ENCODE measurements at places on chromosomes 2 and 18.
A peak's percentile ranks its signal among the peaks of the same experiment; 100 is the strongest.

DNA sequence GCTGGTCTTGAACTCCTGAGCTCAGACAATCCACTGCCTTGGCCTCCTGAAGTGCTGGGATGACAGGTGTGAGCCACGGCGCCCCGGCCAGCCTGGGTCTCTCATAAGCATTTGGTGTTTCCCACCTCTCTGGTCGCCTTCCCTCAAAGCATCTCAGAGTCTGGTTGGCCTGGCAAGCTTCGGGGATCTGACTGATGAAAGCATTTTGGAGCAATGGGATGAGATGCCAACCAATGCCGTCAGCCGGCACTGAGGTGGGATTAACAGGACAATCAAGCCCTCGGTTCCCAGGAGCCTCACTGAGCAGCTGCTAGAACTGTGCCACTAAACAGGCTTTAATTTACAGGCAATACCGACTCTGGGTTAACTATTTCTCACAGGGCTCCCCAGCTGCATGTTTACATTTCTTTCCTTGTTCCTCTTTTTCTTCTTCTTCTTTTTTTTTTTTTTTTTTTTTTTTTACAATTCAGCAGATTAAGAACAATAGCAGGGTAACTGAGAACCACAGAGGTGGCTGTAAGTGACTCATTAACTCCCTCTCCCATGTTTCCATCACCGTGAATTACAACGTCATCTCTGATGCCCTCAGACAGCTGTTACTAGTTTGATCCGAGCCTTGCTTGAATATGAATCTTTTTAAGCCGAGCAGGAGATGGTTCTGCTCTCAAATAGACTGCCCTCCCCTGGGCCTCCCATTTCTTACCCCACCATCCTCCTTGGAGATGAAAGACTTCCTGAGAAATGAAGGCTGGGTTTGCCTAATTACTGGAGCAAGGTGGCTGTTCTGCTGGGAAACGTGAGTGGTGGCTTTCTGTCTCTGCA lies 37.9 kb downstream of the ODC1 start:
- no peak for DNase-seq

DNA sequence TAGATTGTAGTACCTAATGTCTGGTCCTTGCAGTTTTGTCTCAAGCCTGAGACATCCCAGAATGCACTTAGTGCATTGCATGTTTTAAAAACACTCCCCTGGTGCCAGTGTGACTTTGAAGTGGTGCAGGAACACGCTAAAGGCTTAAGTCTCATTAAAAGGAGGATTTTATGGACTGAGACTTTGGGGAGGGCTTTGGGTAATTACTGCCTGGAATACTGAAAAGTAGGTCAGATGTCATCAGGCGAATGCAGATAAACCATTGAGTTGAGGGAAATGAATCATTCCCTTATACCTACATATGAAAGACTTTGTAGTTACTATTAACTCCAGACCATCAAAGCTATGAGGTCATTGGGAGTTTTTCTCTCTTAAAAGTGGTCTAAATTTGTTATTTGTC lies 3.0 kb upstream of the OSBPL1A start:
- DNase-seq: no peak

DNA sequence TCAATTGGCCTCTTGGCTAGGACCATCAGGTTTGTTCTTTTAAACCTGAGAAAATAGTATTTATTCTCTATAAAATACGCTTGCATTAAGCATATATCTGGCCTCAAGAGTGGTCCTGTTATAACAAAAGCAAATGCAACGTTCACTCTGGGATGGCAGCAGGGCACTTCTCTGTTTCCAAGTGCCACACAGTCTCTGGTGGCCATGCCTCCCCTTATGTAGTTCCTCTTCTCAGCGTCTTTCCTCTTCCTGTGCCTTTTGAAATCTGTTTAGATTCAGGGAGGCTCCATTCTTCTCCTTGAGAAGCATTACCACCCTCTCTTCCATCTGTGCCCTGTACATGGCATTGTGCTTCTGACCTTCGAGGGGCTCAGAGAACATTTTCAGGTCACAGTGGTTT lies 51.9 kb downstream of the TSHZ1 start:
- no peak for DNase-seq

DNA sequence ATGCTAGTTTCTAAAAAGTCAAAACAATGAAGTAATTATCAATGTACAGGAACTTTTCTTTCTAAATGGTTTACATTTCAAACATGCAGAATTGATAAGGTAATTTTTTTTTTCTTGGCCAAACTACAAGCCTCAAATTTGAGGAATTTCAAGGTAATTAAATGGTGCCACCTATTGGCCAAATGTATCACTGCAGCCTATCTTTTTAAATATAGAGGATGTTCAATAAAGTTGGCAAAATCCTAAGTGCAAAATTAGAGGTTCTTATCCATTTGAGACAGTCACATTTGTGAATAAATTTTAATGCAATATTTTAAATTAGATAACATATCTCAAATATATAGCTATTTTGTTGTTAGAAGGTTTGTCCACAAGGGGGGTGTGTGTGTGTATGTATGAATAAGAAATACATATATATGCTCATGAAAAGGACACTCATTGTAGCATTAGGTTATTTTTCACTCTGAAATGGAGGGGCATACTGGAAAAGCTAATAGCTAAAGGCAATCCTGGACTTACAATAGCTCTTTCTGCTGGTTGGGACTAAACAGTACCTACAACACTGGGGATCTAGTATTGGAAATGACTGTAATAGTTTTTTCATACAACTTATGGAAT lies 26.2 kb downstream of the MMADHC start:
- DNase-seq: no peak

DNA sequence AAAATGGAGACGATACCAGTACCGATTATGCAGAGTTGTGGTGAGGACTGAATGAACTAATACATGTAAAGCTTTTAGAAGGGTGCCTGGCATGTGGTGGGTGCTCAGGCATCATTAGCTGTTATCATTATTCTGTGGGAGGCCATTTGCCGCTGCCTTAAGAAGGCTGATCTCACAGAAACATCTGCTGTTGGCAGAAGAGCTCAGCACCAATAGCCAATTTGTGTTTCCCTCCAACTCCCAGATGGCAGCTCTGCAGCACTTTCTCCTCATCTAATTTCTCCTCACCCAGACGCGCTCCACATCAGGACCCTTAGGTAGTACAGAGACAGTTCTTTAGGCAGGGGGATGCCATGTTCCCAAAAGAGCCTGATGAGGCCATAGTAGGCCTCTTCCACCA lies 15.8 kb upstream of the CYP1B1 start:
- DNase-seq: no peak

GRCh38 chr2:135279209-135279608 lies 227.1 kb downstream of the RAB3GAP1 start:
- DNase-seq: no peak

- no peak for DNase-seq
These were observed 747.5 kb upstream of the RAB6C start for GRCh38 chr2:129231924-129232323.

- DNase-seq: no peak
These were observed 104.5 kb downstream of the RBM43 start for GRCh38 chr2:151157000-151157735.

- DNase-seq: peak; percentile 12
These were observed 27.8 kb downstream of the GLI2 start for GRCh38 chr2:120763508-120763907.

GRCh38 chr2:12759248-12759647 lies 42.5 kb downstream of the TRIB2 start:
- no peak for DNase-seq

DNA sequence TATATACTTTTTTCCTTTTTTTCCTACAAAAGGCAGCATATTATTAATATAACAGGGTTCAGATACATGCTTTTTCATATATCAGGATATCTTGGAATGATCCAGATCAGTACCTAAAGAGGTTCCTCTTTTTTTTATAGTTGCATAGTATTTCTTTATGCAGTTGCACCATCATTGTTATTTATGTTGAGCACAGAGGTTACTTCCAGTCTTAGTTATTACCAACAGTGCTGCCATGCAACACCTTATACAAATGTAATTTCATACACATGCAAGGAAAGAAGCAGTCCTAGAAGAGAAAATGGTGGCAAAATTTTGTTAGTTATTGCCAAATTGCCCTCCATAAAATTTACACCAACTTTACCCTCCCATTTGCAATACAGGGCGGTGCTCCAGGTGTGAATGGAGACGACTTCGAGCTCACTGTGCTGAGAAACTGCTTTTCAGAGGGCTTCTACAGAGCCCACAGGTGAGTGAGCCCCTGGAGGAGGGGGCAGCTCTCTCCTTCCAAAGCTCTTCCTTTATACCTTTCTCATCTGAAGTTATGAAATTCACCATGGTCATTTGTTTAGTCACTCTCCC lies 30.0 kb upstream of the KCMF1 start:
- DNase-seq: no peak

DNA sequence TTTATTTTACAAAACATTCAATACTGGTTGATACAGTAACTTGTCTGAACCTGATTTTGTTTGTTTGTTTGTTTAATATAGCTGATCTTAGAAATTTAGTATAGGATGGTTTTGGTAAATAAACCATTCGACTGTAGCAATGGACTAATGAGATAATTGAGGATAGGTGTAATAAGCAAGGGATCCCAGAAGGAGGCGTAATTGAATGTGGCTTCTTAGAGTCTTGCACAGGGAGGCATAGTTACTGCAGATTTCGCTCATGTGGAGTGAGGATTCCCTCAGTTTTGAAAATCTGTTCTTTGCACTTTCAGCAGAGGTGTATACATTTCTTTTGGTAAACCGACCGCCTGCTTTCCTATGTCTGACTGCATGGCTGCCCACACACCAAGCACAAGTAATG lies 709.6 kb downstream of the SOCS6 start:
- DNase-seq: no peak

DNA sequence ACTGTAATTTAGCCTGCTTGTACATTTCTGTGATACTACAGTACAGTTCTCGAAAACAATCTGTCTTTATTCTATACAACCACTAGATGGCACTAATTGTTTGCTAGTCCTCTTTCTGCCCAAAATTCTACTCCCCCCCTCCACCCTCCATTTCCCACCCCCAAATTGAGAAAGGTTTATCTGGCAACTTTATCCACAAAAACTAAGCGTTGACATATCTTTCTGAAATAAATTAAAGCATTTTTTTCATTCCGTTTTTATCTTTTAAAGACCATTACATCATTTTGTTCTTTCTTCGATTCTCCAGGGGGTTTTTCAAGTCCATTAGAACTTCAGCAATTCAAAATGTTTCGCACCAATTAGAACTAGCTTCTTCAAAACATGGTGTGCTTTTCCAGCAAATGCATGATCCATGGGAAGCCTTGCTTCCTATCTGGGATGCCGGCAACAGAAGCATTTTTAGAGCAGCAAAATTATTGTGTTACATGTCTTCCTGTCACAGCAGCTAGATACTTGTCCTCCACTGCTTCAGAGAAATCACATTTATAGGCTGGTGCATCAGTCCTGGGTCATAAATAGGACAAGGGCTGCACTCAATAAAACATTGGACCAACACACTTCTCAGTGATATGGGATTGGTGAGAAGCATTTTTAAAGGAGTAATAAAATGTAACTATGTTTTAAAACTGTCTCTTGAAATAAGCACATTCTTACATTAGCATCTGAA lies 241.3 kb downstream of the PAX3 start:
- no peak for DNase-seq

DNA sequence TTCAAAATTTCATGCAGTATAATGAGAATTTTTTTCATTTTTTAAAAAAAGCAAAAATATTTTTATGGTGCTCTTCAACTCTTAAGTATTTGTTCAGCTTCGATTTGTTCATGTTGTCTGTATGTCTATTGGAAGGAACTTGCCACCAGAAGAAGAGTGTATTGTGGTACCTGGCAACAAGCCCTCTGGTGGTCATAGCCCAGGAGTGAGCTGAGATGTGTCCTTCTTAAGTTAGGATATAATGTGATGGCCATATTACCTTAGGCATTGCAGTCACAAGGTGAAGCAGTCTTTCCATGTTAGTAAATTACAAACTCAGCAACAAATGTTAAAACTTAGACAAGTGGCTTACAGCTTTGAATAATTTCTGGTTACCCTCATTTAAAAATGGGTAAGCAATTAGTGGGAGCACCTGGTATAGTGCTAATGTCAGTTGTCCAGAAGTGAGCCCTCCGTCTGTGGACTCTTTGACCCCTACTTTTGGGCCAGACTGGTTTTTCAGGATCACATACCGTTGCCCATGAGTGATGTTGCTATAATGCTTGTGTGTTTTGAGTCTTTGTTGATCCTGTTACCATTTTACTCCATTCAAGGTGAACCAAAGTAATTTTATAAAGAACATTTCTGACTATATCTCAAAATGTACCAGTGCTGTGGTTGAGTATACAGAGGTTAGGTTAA lies 57.4 kb downstream of the MYO1B start:
- no peak for DNase-seq

DNA sequence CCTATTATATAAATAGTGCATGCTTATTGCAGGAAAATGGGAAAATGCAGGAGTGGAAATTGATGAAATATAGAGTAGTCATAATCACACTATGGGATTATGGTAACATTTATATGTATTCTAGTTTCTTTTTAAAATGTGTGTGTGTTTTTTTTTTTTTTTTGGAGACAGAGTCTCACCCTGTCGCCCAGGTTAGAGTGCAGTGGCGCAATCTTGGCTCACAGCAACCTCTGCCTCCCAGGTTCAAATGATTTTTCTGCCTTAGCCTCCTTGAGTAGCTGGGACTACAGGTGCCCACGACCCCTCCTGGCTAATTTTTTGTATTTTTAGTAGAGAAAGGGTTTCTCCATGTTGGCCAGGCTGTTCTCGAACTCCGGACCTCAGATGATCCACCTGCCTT lies 47.0 kb downstream of the BIRC6 start:
- no peak for DNase-seq

- no peak for DNase-seq
These were observed 279.8 kb downstream of the TNS1 start for GRCh38 chr2:217722883-217723472.

- no peak for DNase-seq
These were observed 1.4 kb upstream of the ACMSD start for GRCh38 chr2:134836986-134837385.

- DNase-seq: no peak
These were observed 35.9 kb downstream of the LHCGR start for GRCh38 chr2:48719480-48720177.

- DNase-seq: no peak
These were observed 105.1 kb upstream of the ITGB6 start for GRCh38 chr2:160305081-160305750.

DNA sequence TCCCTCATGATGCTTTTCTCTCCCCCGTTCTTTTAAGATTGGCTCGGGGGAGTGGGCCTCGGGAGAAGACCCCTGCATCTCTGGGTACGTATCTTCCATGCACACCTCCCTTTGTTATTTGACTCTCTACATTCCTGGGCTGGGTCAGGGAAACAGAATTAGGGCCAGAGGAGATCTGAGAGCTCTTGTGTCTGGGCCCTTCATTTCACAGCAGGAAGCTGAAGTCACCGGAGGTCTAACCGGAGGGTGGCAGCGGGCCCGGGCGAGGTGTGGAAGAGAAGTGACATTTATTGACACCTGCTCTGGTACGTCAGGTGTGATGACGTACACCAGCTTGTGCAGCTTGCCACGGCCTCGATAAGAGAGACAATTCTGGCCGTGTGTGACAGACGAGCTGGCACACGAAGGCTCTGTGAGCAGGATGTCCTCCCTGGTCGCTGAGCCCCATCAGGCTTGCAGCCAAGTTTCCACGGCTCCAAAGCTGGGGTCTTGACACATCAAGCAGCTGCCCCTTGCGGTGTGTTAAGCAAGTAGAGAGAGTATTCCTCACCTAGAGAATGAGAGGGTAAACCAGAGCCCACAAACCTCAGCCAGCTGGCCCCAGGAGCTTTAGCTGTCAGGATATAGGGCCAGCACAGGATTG lies 30.4 kb downstream of the TOGARAM2 start:
- no peak for DNase-seq

GRCh38 chr18:10979411-10979810 lies 170.0 kb downstream of the PIEZO2 start:
- DNase-seq: no peak

GRCh38 chr2:117958186-117958585 lies 55.7 kb downstream of the CCDC93 start:
- DNase-seq: no peak

Measured in WTC11 (cell line).